ENCODE measurements at places on chromosomes 1 and 21.

- no peak for DNase-seq
Observed at GRCh38 chr1:167491586-167492461, 26.5 kb downstream of the CD247 start.

- DNase-seq = no peak
Observed at GRCh38 chr1:93081716-93082115, 2.6 kb downstream of the MTF2 start.

DNA sequence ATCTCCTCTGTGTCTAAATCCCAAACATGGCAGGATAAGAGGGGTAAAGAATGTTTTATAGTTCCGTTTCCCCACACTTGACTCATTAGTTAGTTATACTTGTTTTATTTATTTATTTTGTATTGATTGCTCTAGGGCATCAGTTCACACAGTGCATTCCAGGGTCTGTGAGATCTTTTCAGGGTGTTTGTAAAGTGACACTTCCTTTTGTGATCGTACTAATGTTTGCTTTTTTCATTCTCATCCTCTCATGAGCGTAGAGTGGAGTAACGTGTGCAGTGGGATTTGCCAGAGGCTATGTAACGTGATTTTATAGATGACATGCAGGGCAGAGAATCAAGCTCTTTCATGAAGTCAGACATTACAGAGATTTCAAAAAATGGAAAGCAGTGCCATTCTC lies 103.2 kb downstream of the SCCPDH start:
- DNase-seq = no peak

GRCh38 chr1:198915327-198916231 lies 276.7 kb downstream of the PTPRC start:
- no peak for DNase-seq

DNA sequence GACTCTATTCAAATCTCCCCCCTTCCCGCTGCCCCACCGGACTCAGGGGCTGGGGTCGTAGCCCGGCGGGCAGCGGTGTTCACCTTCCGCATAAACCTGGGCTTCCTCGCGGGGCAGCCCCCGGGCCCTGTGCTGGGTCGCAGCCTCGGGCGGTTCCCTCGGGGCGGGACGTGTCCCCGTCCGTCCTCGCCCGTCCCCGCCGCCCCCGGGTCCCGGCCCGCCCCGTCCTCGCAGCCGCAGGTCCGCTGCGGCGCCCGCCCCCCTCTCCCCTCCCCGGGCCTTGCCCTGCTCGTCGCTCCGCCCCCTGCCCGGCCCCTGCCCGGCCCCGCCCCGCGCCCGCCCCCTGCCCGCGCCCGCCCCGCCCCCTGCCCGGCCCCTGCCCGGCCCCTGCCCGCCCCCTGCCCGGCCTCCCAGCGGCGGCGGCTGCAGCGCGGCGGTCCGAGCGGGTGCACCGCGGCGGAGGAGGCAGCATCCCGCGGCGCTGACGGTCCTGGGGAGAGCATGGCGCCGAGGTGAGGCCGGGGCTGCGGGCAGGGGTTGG lies at the start of gene COL18A1:
TSS of gene COL18A1 (plus strand) at position 436 of the 541 bp plus-strand sequence. CDS start at position 502, 66 bp downstream.
- DNase-seq = peak; percentile 30

- DNase-seq = no peak
Observed at GRCh38 chr1:202804126-202804525, 4.1 kb downstream of the KDM5B start.

- DNase-seq = no peak
Observed at GRCh38 chr1:17434016-17434415, 5.5 kb downstream of the RCC2 start.

GRCh38 chr21:43354026-43354420 lies 72.9 kb downstream of the SIK1 start:
- DNase-seq = no peak

DNA sequence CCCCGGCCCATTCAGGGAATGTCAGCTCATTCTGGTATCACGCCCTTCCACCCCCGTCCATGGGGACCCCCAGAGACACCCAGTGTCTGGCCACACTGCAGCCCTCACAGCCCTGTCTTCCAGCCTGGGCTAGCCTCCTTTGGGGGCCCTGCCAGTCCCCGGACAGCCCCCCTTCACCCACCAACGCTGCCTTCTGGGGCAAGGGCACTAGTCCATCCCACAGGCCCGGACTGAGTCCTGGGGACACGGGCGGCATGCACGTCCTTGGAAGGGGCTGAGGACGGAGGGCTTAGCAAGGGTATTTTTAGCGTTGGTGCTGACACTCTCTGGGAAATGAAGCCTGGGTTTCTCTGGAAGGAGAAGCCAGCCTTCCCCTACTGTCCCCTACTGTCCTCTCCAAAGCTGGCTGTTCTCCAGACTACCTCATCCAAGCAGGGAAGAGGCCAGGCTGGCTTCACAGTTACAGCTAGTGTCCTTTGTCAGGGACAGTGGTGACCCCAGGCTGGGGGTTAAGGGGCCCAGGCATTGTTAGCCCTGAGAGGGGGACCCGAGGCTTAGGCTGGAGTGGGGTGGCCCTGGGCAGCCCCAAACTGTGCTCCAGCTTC lies 39.5 kb downstream of the COQ8A start:
- no peak for DNase-seq

DNA sequence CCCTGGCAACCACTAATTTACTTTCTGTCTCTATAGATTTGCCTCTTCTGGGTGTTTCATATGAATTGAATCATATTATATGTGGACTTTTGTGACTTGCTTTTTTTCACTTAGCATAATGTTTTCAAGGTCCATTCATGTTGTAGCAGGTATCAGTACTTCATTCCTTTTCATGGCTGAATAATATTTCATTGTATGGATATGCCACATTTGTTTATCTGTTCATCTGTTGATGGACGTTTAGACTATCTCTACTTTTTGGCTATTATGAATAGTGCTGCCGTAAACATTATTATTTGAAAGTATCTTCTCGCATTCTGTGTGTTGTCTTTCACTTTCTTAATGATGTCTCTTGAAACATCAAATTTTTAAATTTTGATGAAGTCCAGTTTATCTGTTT lies 32.8 kb upstream of the CD101 start:
- DNase-seq = no peak

- no peak for DNase-seq
Observed at GRCh38 chr1:202146279-202146678, 1.7 kb upstream of the ARL8A start.

- no peak for DNase-seq
Observed at GRCh38 chr1:233707880-233708815, 94.2 kb downstream of the KCNK1 start.

GRCh38 chr1:198919667-198920398 lies 281.0 kb downstream of the PTPRC start:
- no peak for DNase-seq

DNA sequence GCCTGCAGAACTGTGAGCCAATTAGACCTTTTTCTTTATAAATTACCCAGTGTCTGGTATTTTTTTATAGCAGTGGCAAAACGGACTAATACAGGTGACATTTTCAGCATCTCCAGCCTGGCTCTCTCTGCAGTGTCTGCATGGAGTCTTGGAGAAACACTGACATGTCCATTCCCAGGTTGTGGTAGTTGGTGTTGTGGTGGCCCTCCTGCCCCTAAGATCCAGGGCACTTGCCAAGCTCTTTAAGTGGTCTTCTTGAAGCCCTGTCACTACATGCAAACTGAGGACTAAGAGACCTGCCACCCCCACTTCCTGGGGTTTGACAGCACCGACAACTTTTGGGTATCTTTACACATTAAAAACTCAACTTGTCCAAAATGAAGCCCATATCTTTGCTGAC lies 419.4 kb downstream of the NPHP4 start:
- no peak for DNase-seq

GRCh38 chr1:28437264-28437923 lies 67.9 kb downstream of the PHACTR4 start:
- no peak for DNase-seq

DNA sequence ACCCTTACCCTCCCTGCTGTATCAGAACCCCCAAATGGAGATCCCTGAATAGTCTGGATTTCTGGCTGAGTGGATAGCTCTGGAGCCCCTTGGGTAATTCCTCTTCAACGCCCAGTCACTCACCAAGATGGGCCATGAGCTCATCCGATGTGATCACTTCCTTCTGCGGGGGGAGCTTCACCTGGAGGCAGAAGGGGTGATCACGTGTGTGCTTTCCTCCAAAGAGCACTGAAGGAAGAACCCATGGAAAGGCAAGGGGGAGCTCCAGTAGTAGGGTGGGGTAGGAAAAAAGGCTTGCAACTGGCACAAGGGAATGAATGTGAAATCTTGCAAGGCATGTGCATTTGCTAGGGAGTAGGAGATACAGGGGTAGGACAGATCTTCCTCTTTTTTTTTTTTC lies 5.1 kb downstream of the MINDY1 start:
- no peak for DNase-seq

GRCh38 chr1:53511933-53512806 lies 53.0 kb downstream of the DMRTB1 start:
- no peak for DNase-seq

- no peak for DNase-seq
Observed at GRCh38 chr1:32919811-32920733, 18.9 kb upstream of the TMEM54 start.

- no peak for DNase-seq
Observed at GRCh38 chr21:43306911-43307676, 119.8 kb downstream of the SIK1 start.

GRCh38 chr1:92473781-92474495 lies 12.8 kb downstream of the GFI1 start:
- no peak for DNase-seq

- DNase-seq = no peak
Observed at GRCh38 chr1:93976291-93976690, 67.1 kb upstream of the GCLM start.

DNA sequence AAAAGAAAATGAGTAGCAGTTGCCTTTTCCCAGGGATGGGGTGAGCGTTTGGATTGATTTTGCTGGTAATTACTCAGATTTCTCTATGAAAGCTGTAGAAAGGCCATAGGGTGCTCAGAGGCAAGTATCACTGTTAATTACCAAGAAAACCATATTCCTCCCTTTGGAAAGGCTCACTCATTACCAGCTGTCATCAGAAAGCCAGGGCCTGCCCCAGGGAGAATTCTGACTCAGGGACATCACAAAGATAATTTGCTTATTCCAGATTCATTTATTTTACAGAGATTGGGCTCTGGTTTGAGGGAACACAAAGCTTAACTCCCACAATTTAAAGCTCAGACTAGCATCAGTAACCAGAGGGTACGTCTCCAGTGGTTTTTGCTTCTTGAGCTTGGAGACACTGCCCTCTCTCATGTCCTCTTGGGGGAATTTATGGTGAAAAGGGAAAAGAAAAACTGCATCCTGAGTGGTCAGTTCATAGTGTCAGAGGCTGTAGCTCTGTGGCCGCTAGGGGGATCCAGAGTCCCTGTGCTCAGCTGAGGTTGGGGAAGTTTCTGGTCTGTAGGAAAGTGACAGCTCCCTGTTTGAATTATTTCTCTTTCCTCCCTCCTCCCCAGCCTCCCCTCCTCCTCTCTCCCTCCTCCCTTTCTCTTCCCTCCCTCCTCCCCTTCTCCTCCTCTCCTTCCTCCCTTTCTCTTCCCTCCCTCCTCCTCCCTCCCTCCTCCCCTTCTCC lies 204.3 kb downstream of the KCNJ6 start:
- no peak for DNase-seq

DNA sequence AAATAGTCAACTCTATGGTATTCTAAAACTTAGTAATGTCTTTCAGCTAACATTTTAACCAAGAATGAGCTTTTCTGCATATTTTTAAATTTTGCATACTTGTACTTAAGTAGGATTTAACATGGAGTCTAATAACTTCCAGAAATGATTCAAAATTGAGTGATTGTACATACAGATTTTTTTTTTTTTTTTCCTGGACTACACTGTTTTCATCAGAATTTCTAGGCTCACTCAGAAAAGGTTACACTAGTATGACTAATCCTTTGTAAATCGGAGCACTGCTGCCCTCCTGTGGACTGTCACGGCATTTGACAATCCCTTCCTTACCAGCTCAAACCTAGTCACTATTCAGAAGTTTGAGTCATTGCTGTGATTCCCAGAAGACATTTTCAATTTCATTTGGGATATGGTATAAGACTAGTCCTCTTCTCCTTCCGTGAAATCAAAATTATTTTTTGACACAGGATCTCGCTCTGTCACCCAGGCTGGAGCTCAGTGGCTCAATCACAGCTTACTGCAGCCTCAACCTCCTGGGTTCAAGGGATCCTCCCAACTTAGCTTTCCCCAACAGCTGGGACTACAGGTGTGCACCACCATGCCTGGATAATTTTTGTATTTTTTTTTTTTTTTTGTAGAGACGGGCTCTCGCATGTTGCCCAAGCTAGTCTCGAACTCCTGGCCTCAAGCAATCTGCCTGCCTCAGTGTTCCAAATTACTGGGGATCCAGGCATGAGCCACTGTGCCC lies 45.5 kb downstream of the CD46 start:
- peak; percentile 81 for DNase-seq

DNA sequence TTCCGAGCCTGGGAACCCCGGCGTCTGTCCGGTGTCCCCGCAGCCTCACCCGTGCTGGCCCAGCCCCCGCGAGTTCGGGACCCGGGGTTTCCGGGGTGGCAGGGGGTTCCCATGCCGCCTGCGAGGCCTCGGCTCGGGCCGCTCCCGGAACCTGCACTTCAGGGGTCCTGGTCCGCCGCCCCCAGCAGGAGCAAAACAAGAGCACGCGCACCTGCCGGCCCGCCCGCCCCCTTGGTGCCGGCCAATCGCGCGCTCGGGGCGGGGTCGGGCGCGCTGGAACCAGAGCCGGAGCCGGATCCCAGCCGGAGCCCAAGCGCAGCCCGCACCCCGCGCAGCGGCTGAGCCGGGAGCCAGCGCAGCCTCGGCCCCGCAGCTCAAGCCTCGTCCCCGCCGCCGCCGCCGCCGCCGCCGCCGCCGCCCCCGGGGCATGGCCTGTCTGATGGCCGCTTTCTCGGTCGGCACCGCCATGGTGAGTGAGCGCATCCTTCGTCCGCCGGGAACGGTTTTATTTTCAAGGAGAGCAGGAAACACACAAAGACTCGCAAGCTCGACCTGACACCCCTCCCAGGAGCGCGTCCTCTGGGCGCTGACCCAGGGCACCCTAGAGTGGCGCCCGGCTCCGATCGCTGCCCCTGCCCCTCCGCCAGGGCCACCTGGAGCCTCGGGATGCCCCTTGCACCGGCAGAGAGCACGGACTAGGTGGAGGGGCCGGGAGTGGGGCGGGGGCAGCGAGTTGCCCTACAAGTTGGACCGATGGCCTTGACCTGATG lies at the start of gene ABCG1:
TSS of gene ABCG1 (plus strand) at position 305 of the 770 bp plus-strand sequence. CDS start at position 428, 123 bp downstream.
- DNase-seq = peak; percentile 29

DNA sequence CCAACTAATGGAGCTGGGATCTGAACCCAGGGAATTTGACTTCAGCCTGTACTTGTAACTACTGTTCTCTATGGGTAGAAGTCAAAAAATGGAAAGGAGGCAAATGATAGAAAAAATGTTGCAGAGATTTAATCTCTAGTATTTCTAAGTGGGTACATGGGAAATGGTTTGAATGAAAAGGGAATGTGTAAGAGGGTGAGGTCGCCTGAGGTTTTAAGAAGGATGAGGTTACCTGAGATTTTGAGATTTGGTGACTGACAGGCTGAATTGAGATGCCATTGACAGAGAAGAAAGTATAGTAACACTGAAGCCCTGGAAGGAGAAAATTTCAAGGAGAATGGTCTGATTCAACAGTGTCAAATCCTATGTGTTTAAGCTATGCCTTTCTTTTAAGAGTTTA lies 5.5 kb downstream of the CAMSAP2 start:
- no peak for DNase-seq

DNA sequence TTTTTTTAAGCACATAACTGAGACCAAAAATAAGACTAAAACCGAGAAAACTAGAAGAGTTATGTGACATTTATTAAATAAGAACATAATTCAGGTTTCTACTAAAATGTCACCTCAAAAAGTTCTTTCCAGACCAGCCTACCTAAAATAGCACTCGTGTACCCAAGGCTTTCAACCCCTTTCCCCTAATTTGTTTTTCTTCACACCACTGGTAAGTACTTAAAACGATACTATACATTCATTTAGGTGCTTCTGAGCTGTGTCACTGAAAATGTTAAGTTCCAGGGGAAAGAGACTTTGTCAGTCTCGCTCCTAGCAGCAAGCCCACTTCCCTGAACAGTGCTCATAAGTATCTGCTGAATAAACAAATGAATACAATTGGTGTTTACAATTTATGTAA lies 6.8 kb downstream of the RRAGC start:
- no peak for DNase-seq
